ENCODE measurements at places on chromosomes 1 and 21. TPM values are rescaled to one million over a fixed set of nuclear protein-coding genes. Genes with fewer than 3 reads are reported as not detected.

- no peak for DNase-seq
Observed at GRCh38 chr1:77018311-77018710, 151.0 kb downstream of the ST6GALNAC5 start.

- DNase-seq, result no peak
Observed at GRCh38 chr1:165542015-165542631, 1.7 kb upstream of the LRRC52 start.

- DNase-seq, result peak; percentile 43
Observed at GRCh38 chr1:53949023-53949990, 3.2 kb downstream of the LRRC42 start.

DNA sequence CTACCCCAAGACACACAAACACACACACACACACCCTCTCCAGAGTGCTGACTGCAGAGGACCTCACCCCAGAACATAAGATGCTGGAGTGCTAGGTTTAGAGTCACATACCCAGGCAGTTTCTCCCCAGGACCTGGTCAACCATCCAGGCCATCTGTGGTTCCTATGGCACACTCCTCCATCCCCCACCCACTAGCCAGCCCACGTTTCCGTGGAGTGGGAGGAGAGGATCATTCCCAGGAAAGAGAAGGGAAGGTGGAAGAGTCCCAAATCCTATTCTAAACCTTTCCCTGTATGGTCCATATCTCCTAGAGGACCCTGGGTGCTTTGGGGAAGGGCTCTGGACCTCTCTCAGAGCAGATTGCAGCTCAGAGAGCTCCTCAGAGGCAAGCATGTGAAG is 1.1 kb downstream of the KCNJ9 start:
- DNase-seq, result no peak

- DNase-seq, result peak; percentile 34
Observed at GRCh38 chr1:63626222-63626621, 33.0 kb downstream of the PGM1 start.

- DNase-seq, result no peak
Observed at GRCh38 chr21:36882776-36883175, 83.7 kb downstream of the HLCS start.

GRCh38 chr1:26839339-26839722 is 12.8 kb downstream of the ZDHHC18 start:
- DNase-seq, result no peak

DNA sequence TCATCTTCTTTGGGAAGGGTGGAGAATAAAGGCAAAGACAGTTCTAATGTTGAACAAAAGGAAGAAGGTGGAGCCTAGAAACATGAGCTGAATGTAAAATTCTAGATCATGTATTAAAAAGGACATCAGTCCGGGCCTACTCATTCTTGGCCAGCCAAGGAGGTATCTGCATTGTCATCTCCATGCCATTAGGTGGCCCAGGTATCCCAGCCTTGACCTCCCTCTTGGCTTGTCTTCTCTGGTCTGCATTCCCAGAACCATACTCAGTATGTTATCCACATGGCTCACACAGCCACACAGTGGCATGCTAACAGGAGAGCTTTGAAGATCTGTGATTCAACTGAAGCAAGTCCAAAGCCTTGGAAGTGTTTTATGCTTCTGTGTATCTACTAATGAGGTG is 369.8 kb upstream of the KAZN start:
- DNase-seq, result no peak

- DNase-seq, result no peak
Observed at GRCh38 chr1:109500941-109501381, 7.1 kb downstream of the CYB561D1 start.

DNA sequence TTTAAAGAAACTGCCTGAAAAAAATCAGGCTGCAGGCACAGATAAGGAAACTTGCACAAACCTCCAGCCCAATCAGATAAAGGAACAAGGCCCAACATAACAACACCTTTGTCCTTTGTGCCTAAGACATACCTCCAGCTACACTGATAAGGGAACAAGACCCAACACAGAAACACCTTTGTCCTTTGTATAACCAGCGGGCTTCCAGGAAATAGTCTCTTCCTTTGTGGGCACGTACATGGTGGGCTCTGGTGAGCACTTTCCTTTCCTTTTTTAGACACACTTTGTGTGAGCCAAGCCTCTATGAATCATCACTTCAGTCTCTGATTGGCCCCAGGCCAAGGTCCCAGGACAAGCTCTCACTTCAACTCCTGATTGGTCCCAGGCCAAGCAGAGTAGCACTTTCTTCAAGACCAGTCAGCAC is 23.6 kb downstream of the ZNF670 start:
- peak; percentile 20 for DNase-seq

DNA sequence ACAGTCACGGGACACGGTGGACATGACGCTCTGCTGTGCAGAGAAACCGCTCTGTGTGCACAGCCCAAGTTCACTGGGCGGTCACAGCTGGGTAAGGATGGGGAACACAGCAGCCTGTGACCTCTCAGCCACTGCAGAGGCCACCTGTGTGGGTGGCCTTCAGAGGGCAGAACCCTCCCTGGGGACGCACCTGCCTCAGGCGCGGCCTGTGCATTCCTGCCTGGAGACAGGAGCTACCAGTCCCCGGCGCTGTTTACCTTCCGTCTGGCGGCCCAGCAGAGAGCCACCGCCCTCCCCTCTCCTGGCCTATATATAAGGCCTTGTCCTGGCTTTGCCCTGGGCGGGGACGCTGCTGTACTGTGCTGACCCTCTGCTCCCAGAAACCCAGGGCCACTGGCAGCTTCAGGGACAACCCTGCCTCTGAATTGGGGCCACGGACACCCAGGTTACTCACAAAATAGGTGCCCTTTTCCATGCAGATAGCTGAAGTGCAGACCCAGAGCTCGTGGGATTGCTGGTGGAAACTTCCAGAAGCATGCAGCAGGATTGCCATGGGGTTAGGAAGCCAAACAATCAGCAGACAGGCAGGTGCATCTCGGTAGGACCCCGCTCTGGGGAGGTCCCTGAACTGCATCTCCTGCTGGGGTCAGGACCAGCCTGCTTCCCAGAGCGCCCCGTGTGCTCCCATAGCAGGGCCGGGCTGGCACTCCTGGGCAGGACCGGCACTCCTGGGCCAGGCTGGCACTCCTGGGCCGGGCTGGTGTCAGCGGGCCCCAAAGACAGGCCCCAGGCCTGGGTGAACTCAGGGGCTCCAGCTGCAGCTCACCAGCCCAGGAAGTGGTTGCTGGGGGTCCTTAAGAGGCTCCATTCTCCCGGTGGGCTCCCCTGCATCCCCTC is 83.6 kb downstream of the SIK1 start:
- no peak for DNase-seq

Gene MAP3K7CL
- total RNA-seq, result 7.3 TPM

Gene SHISA4
- 2.1 TPM for total RNA-seq

Gene MYOCOS
- total RNA-seq, result 0.83 TPM

Gene CFHR3
- total RNA-seq, result not detected

All from uterus (tissue), 4 donors.